ENCODE measurements at places on chromosomes 2 and 18. TPM values are rescaled to one million over a fixed set of nuclear protein-coding genes. Genes with fewer than 3 reads are reported as not detected.

The PTPN2 gene
- total RNA-seq, result 34.2 TPM

- no peak for DNase-seq
Observed at GRCh38 chr2:201579536-201579935, 63.8 kb downstream of the TMEM237 start.

DNA sequence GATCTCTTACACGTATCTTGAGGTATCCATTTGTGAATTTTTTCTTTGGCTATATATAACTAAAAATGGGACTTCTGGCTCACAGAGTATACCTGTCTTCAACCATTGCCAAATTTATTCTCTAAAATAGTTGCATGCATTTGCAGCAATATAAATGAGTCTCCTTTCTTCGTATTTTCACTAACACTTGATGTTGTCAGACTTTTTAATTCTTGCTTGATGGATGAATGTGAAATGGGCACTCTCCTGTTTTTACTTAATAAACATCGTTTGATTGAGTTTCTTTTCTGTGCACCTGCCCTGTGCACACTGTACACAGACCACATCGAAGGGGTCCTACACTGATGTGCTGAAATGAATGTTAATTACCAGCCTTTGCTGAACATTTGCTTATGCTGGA is 121.8 kb downstream of the DDX1 start:
- DNase-seq, result no peak

DNA sequence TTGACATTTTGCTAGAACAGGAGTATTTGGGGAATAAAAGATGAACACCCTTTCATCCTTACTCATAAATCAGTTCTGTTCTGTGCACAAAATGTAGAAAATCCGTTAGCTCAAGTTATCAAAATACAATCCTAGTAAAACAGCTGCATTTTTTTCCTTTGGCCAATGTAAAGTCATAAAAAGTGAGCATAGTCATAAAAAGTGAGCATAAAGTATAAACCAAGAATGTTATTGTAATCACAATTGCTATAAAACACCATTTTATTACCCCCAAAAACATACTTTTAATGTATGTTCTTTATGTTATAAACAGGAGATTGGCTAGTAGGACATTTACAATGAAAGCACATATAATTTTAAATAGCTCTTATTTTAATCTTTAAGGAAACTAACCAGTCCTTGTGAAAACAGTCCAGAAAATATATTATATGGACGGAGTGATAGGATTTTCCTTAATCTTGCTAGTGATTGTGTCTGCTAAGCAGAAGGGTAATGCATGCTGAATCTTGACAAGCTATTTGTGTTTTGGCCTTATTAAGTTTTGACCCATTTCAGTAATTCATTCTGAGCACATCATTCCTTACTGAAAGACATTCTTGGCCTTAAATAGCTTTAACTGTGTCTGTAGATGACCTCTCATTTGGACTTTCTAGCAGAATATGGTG is 891.8 kb downstream of the DSC3 start:
- no peak for DNase-seq

- no peak for DNase-seq
Observed at GRCh38 chr2:26843041-26843440, 4.9 kb upstream of the DPYSL5 start.

DNA sequence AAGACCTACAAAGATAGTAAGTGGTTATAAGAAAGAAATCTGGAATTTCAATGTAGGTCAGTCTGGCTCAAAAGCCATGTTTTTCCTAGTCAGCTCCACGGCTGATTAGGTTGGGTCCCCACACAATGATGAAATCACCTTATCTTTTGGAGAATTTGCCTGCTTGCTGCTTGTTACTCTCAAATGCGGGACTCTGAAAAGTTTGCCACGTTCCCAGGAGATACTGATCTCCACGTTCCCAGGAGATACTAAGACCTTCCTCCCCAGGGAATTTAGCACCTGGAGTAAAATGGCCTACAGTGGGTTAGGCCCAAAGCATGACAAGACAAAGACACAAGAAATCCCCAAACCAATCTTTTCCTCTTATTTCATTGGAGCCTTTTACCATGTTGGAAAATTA is 449.6 kb downstream of the TNS1 start:
- no peak for DNase-seq

Data from osteoblast (primary cell).